Activated CD8-positive, alpha-beta T cell treated with anti-CD3 and anti-CD28 coated beads, Interleukin-2, amount 10 ng/mL, durations not matched to agents 7 days and 5 days (primary cell): ENCODE measurements at places on chromosomes 4 and X. TPM values are rescaled to one million over a fixed set of nuclear protein-coding genes. Genes with fewer than 3 reads are reported as not detected.
A peak's percentile ranks its signal among the peaks of the same experiment; 100 is the strongest.

DNA sequence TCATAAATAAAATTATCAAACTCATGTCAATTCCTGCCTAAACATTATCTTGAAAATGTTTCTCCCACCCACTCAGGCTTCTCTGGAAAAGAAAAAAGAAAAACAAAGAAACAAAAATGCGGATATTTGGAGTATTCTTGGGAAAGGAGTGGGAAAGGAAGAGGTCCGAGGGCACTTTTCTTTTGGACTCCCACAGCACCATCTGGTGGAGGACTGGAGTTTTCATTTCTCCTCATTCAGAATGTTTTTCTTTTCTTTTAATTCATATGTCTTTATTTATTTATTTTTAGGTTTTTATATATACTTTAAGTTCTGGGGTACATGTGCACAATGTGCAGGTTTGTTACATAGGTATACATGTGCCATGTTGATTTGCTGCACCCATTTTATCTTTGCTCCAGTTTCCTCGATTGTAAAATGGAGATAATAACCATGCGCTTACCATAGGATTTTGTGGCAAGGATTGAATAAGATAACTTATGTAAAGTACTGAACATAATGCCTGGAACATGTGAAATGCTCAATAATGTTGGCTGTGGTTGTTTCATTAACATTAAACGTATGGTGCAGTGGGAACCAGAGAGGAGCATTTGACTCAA is 8.0 kb upstream of the KCNE5 start:
- DNase-seq = no peak

- DNase-seq = no peak
Measured at GRCh38 chrX:24428516-24428915, 36.6 kb upstream of the PDK3 start.

The MBNL3 gene
- total RNA-seq = 30.0 TPM

GRCh38 chr4:60522265-60522664 is 677.9 kb upstream of the ADGRL3 start:
- no peak for DNase-seq

GRCh38 chr4:144787365-144788258 is 141.7 kb downstream of the HHIP start:
- no peak for DNase-seq

The SEC31A gene
- total RNA-seq = 111 TPM

- DNase-seq = no peak
Measured at GRCh38 chr4:148022975-148023374, 291.1 kb downstream of the ARHGAP10 start.

- DNase-seq = no peak
Measured at GRCh38 chrX:124641737-124642491, 295.6 kb downstream of the SH2D1A start.

- DNase-seq = no peak
Measured at GRCh38 chr4:92615049-92615448, 311.3 kb downstream of the GRID2 start.

DNA sequence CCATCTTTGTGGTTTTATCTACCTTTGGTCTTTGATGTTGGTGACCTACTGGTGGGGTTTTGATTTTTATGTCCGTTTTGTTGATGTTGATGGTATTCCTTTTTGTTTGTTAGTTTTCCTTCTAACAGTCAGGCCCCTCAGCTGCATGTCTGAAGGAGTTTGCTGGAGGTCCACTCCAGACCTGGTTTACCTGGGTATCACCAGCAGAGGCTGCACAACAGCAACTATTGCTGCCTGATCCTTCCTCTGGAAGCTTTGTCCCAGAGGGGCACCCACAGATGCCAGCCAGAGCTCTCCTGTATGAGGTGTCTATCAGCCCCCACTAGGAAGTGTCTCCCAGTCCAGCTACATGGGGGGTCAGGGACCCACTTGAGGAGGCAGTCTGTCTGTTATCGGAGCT is 199.3 kb upstream of the WDFY3 start:
- DNase-seq = no peak

DNA sequence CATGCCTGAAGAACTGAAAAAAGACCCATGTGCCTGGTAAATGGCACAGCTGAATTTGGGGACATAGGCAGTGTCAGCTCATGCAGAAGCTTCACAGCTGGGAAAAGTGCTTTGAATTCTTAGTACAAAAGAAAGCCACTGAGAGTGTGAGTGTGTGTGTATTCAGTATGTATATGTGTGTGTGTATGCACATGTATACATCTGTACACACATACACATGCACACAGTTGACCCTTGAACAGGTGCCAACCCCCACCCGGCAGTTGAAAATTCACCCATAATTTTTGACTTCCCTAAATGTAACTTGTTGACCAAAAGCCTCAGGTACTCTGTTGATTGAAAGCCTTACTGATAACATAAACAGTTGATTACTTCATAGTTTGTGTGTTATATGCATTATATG is 49.5 kb upstream of the ENPP6 start:
- peak; percentile 19 for DNase-seq

DNA sequence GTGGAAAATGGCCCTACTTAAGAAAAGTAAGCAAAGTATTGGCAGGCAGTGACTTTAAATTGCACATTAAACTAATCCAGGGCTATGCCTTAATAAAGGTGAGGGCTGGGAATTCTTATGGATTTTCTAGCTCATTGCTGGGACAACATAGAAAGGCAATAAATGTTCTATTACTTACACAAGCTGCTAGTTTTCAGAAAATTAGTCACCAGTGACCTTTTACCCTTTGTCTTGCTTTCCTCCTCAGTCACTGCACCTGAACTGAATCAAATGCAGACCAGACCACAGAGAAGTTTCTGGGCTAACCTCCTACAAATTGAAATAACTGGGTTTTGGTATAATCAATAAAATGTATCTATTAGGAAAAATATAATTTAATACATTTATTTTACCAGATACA is 694.4 kb upstream of the FAM241A start:
- no peak for DNase-seq

- DNase-seq = no peak
Measured at GRCh38 chrX:19772096-19772821, 115.1 kb downstream of the SH3KBP1 start.

DNA sequence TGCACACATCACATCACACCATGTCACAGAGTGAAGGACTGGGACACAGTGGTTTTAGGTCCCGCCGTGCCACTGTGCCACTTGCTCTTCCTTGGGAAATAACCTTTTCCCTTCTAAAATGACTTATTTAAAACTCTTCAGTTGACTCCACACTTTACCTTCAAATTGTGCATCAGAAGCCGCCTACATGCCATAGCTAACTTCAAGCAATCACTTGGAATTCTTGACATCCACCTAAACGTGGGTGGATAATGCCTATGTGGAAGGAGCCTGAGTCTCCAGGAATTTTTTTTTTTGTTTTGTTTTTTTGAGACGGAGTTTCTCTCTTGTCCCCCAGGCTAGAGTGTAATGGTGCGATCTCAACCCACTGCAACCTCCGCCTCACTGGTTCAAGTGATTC is 777.4 kb upstream of the TENM3 start:
- DNase-seq = no peak

- DNase-seq = no peak
Measured at GRCh38 chr4:62199291-62199810, 999.2 kb downstream of the ADGRL3 start.

GRCh38 chr4:168076989-168077725 is 15.2 kb upstream of the ANXA10 start:
- peak; percentile 56 for DNase-seq

The CNOT6L gene
- 107 TPM for total RNA-seq
